ENCODE measurements at places on chromosomes 16 and 17.

- no peak for DNase-seq
These were observed 95.4 kb downstream of the UTP18 start for GRCh38 chr17:51355441-51356410.

DNA sequence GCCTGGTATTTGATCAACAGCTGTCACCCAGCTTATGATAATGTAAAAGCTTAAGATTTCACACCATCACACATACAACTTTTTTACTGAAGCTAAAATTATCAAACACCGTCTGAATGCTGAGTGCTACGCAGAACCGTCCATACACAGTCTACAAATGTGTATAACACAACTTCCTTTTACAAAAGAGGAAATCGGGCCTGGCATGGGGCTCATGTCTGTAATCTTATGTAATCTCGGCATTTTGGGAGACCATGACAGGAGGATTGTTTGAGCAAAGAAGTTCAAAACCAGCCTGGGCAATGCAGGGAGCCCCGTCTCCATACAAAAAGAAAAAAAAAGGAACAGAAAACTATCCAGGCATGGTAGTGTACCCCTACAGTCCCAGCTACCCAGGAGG, 19.6 kb upstream of the QRICH2 start:
- DNase-seq: no peak

- DNase-seq: no peak
These were observed 52.1 kb upstream of the TNRC6A start for GRCh38 chr16:24677388-24677787.

DNA sequence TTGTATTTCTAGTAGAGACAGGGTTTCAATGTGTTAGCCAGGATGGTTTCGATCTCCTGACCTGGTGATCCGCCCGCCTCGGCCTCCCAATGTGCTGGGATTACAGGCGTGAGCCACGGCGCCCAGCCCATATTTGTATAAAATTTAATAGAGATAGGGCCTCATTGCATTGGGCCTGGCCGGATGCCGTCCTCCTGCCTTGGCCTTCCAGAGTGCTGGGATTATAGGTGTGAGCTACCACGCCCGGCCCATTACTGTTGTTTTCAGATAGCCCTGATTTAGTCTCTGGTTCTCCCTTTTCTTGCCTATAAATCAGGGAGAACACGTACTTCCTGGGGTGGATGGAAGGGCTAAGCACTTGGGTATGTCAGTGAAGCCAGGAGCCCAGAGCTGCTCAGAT, 3.5 kb downstream of the DEF8 start:
- no peak for DNase-seq

GRCh38 chr16:14007450-14007849, 63.7 kb upstream of the MRTFB start:
- no peak for DNase-seq

DNA sequence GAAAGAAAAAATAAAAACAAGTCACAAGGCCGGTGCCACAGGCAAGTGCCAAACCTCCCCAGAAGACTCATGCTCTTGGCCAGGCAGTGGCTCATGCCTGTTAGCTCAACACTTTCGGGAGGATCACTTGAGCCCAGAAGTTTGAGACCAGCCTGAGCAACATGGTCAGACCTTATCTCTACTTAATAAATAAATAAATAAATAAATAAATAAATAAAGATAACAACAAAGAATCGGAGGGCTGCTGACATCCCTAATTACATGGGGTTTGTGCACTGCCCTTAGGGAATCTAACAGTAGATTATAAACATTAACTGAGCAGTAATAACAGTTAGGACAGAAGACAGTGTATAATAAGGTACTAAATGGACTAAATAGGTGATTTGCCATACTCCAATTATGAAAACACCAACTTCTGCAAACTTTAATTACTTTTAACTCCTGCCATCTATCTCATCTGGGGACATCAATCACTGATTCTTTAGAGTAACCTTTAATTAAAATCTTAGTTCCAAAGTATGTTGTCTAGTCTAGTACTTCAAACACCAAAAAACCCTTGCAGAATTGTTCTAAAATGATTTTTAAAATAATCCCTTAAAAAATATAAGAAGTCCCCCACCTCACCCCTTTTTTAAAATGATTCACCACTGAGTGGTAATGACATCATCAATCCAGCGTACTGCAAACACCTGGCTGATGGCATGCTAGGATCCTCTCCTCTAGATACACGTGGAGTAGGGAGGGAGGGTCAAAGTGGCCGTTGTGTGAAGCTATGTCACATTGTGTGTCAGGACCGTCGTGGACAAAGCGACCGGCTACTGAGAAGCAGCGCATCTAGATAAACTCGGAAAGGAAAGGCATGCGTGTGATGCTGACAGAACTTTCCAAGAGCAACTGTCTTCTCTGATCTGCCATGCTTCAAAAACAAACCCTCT, 28.5 kb downstream of the CYTH1 start:
- DNase-seq: no peak

DNA sequence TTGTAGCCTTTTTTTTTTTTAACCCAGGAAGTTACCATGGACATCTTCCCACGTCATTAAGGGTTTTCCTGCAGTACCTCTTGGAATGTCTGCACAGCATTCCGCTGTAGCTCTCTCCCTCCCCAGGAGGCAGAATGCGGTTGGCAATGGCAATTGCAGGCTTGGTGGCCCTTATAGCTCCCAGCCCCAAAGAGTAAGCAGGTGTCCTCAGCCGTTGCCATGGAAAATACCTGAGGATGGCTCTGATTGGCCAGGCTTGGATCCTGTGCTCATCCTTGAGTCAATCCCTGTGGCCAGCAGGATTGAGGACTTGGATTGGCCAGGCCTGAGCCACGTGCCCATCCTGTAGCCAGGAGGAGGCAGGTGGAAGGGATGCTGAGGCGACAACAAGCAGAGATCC, 15.5 kb upstream of the TIMP2 start:
- DNase-seq: no peak

DNA sequence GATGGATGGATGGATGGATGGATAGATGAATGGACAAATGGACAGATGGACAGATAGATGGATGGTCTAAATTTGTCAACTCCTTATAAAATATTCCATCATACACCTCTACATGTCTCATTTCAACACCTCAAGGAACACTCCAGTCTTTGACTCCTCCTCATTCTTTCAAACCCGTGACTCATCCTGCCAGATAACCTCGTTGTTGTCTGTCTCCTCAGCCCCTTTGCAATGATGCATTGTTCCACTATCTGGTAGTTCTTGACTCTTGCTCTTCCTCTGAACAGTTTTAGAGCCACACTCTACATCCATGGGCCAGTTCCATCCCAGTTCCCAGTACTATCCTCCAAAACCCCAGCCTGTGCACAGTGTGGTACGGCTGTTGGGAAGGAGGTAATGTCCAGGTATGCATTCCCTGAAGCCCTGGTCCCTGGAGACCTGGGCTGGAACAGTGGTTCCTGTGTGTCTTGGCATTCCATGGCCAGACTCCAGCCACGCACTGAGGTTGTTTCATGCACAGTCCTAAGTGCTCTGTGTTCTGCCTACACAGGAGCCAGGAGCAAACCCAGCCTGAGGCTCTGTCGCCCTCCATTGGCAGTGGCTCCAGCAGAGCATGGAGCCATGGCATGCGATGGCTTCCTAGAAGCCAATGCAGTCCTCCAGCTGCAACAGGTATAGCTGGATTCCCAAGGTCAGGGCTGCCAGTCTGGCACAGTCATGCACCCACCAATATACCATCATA, 105.7 kb downstream of the C17orf67 start:
- DNase-seq: no peak

DNA sequence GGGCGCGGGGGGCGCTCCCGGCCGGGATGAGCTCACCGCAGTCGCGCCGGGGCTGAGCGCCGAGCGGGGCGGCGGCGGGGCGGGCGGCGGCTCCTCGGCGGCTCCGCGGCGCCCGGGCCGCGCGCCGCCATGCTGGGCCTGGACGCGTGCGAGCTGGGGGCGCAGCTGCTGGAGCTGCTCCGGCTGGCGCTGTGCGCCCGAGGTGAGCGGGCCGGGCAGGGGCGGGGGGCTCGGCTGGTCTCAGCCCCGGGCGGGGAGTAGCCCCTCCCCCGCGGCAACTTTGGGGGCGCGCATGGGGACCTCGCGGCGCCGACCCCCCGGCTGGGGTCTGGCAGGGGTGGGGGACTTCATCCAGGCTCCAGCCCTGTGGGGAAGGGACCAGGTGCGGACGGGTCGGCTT, at the start of gene ARHGDIG:
ARHGDIG (plus strand) TSS at position 40 of the 400 bp plus-strand sequence; CDS start at position 130, 90 bp downstream.
- no peak for DNase-seq

DNA sequence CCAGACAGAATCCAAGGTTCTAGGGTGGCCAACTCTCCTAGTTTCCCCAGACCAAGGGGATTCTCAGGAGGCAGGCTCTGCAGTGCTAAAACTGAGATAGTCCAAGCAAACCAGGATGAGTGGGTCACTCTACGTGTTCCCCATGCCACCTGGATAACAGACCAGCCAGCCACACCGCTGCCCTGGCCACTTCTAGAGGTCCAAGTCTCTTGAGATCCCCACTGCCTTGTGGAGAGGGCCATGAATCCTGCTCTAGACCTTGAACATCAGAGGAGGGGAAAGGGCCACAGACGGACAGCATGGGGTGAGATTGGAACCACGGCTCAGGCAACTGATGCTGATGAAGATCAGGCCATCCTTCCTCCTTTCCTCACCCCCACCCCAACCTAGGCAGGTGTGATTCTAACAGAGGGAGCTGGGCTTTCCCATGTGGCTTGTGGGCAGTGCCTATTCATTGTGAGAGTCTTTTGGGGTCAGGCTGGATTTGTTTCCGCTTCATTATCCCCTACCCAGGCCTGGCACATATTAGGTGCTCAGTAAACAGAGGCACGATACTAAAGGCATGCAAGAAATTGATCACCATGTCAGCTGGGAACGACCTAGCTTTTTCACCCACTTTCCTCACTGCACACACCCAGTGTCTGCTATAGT, 16.8 kb upstream of the TVP23A start:
- no peak for DNase-seq

DNA sequence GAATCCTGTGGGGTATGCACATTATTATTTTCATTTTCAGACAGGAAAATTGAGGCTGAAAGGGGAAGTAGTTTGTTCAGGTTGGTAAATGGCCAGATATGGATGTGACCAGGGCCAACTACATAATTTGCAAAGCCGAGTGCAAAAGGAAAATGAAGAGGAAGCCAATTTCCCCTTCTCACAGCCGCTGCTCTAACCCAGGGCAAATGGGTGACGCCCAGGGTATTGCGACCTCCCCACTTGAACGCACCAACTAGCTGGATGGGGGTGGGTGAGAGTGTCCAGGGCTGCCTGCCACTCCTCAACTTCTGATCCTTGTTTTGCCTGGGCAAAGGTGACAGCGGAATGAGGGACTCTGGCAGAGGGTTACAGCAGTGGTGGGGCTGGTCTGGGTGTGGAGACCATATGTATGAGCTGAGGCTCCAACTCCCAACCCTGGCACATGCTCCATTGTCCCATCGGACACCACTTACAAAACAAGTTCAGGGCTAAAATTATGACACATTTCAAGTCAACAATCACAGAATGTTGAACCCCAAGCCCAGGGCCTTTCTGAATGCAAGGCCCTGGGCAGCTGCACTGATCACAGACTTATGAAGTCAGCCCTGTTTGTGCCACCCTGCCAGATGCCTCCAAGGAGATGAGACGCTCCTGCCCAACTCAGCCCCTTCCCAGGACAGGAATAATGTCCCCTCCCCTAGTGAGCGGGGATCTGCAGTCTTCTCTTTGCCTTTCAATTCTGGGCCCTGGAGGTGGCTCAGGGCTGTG, 1.7 kb downstream of the ANKRD40CL start:
- no peak for DNase-seq

GRCh38 chr17:50967795-50968194, 101.6 kb upstream of the TOB1 start:
- DNase-seq: no peak

DNA sequence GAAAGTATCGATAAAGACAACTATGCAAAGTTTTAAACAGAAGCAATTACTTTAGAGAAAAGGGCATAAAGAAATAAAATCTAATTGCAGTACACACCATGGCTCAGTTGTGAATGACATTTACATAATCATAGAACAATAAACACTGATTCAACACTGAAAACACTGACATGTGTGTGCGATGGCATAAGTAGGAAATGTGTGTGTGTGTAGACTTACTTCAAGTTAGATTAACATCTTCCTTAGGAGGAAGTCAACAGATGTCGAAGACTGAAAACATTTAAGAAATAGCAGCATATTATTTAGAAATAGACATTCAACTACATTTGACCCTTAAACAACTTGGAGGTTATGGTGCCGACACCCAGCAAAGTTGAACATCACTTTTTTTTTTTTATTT, 172.4 kb downstream of the STX8 start:
- DNase-seq: no peak

DNA sequence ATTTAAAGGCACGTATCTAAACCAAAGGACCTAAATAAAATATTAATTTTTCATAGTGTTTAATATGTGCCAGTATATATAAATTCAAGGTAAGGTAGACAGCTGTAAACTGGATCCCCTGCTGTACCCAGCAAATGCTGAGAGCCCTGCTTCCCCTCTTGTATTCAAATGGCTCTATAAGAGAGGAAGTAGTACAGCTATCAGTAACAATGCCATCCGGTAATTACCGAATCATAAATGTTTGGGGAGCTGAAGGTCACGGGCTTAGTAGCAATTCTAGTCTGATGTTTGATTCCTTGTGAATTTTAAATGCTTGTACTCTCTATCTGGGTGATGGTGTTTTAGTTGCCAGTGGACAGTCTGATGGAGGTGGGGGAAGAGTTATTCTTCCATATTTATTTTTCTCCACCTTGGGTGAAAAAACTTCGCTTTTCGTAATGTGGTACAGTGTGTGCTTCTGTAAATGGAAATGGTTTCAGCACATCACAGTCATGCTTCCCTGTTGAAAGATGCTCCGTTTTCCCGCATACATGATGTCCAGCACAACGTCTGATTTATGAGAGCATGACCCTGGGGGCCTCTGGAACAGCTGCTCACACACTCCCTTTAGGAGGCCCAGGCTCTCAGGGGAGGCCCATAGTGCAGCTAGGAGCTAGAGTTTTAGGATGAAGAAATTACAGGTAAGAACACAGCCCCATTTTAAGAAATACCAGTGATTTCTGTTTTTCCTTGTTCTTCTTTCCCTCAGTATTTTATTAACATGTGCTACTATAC, 423.9 kb downstream of the WWOX start:
- no peak for DNase-seq

DNA sequence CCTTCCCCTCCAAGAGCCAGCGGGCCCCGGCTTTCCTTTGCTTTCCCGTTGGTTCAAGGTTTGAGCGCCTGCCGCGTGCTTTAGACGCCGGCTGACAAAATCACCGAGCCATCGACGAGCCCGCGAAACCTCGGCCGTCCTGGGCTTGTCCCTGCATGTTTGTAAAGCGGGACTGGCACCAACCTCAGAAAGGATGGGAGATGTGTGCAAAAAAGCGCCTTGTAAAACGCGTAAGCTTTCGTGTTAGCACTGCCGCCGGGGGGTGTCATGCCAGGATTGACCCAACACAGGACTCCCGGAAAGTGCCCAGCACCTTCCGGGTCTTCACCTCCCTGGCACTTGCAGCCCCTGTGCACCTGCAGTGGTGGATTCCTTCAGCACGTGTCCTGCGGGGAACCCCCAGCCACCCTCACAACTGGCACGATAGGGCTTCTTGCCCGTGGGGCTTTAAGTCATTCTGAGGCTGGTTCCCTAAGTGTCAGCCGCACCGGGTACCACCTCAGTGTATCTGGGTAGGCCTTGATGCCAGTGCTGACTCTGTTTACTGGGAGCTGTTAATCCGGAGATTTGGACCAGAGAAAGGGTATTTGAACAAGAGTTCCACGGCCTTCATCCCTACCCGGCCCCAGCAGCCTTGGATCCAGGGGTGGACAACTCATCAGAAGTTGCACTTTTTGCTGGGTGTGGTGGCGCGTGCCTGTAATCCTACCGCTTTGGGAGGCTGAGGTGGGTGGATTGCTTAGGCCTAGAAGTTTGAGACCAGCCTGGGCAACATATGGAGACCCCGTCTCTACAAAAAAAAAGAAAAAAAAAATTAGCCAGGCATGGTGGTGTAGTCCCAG, 817 bp downstream of the NDUFAF8 start:
- DNase-seq: peak; percentile 27

GRCh38 chr17:61575983-61576382, 15.0 kb downstream of the NACA2 start:
- no peak for DNase-seq

All from stimulated activated CD4-positive, alpha-beta T cell treated with anti-CD3 and anti-CD28 coated beads, Interleukin-15, amount 100 ng/mL, for 48 hours (primary cell).